ENCODE measurements at places on chromosomes 11 and 22.

DNA sequence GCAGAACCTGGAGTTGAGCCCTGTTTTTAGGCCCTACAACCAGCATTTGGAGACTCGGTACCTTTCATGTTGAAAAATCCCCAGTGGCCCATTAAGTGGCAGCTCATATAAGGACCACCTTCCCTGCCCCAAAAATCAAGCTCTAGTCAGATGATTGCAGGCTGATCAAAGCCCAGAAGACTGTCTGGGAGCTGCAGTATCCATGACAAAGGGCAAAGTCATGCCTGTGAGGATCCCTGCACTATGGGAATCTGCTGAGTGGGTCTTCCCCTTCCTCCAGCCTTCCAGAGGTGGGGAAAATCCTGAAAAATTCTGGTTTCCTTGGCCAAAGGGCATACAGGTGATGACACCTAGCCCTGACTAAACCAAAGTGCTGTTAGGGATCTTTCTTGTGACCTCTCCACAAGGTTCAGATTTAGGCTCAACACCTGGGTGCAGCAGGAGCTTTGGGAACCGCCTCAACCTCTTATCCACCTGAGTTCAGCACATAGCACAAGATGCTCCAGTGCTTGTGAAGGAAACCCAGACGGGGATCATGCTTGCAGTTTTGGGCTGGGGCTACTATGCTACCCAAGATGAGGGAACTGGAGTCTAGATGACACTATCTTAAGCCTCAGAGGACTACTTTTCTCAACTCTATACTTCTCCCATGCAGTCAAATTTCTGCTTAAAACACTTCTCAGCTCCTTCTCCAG, 1.2 kb upstream of the TRIM3 start:
- DNase-seq: no peak

GRCh38 chr22:38757464-38757757, 1.6 kb upstream of the SUN2 start:
- DNase-seq: no peak

GRCh38 chr11:2789791-2790567, 90.2 kb upstream of the KCNQ1OT1 start:
- no peak for DNase-seq

- no peak for DNase-seq
These were observed 71.3 kb downstream of the BBOX1 start for GRCh38 chr11:27111896-27112295.

GRCh38 chr11:30956751-30957150, 370.6 kb upstream of the MPPED2 start:
- DNase-seq: no peak

DNA sequence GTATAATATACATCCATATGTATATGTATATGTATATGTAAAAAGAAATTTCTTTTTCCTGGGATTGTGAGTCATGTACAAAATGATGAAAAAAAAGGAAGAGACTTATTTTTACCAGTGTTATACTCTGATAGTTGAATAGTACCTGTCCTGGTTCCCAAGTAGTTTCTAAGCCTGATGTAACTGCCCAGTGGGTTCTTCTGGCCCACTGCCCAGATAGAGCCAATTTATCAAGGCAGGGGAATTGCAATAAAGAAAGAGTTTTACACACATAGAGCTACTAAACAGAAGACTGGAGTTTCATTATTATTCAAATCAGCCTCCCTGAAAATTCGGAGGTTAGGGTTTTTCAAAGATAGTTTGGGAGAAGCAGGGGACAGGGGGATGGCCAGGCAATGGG, 29.1 kb upstream of the NARS2 start:
- no peak for DNase-seq

DNA sequence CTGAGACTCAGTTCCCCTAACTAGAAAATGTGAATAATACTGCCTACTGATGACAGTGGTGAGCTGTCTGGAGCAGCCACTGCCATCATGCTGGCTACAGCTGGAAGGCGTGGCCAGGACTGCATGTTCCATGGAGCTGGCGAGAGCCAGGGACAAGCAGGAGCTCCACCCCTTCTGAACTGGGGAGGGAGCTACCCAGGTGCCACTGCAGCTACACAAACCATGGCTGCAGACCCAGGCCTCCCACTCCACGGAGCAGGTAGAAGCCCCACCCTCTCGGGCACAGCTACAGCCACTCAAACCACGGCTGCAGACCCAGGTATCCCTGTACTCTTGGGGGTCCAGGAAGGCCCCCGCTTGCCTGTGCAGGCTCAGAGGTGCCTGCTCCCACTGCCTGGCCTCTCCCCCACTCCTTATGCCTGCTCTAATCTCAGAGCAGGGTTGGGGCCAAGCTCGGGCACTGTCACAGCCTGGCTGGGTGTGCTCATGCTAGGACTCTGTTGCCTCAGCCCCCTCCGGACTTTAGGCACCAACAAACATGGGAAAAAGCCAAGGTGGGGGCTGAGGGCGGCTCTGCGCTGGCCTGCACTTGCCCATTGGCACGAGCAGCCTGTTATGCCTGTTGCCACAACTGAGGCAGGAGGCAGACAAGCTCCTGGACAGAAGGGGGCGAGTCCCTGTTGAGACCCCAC, 51.7 kb downstream of the RAB30 start:
- no peak for DNase-seq

DNA sequence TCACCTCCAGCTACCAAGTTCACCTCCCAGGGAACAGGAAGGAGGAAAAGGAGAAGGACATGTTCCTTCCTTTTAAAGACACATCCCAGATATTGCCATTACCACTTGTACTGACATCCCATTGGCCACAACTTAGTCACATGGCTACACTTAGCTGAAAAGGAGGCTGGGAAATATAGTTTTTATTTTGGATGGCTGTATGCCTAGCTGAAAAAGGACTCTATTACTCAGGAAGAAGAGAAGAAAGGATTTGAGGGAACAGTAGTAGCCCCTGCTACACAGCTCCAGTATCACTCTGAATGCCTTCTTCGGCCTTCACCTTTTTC, 2.1 kb upstream of the APOA5 start:
- DNase-seq: no peak

- DNase-seq: no peak
These were observed 29.1 kb upstream of the LMO2 start for GRCh38 chr11:33920838-33921613.

DNA sequence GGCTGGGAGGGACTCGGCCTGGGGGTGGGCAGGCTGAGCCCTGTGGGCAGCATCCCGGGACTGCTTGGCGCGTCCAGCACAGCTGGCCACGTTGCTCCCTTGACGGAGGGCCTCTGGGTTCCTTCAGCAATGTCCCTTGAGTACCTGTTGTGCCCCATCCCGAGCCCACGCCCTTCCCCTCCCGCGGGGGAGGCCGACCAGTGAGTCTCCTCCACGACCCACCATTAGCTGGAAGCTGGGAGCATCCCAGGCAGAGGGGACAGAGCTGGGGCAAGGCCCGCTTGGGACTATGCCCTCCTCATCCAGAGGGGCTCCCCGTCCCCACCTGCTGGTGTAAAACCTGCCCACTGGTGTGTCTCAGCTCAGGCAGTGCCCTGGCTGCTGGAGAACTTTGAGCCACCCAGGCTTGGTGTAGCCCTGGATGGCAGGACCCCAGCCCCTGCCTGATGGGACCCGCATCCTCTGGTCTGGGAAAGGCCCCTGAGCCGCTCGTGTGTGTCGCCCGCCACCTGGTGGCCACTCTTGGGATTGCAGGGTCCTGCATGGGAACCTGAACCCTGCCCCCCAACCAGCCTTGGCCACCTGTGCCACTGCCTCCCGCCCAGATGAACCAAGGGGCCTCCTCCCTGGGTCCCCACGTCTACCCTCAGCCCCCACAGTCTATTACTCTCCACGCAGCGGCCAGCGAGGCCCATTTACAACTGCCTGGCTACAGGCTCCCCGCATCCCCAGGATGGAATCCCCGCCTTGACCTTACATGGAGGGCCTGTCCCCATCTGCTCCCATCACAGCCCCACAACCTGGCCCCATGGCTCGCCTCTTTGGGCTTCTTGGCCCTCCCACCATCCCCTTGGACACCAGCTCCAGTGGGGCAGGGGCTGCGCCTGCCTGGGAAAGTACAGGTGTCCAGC, 16.6 kb upstream of the ARHGAP8 start:
- DNase-seq: peak; percentile 83

GRCh38 chr22:49928185-49928495, 9.7 kb downstream of the CRELD2 start:
- DNase-seq: no peak

GRCh38 chr11:45805305-45806071, 539 bp downstream of the SLC35C1 start:
- DNase-seq: no peak

GRCh38 chr11:35373284-35373933, 45.9 kb downstream of the SLC1A2 start:
- DNase-seq: no peak

DNA sequence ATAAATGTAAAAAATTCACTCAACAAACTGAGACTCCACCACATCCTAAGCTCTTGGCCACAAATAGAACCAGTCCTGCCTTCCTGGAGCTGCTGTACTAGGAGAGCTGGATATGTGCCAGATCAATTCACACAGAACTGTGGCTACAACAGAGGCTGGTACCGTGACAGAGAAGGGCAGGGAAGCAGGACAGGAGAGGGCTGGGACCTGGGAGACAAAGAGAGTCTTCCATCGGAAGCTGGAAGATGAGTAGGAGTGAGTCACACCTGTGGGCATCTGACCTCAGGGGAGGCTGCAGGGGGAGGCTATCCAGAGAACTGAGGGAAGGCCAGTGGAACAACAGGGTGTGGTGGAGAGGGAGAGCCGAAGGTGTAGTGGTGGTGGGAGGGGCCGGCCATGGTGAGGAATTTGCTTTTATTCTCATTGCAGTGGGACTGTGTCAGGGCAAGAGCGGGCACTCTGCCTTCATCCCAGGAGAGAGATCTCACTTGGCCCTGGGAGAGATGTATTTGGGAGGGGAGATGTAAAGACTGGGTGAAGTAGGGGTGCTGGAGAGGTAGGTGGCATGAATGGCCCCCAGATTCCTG, 1.9 kb upstream of the LTBP3 start:
- no peak for DNase-seq

- DNase-seq: no peak
These were observed 92.9 kb upstream of the AMOTL1 start for GRCh38 chr11:94675239-94675638.

- no peak for DNase-seq
These were observed 20.8 kb downstream of the QSER1 start for GRCh38 chr11:32913445-32913844.

DNA sequence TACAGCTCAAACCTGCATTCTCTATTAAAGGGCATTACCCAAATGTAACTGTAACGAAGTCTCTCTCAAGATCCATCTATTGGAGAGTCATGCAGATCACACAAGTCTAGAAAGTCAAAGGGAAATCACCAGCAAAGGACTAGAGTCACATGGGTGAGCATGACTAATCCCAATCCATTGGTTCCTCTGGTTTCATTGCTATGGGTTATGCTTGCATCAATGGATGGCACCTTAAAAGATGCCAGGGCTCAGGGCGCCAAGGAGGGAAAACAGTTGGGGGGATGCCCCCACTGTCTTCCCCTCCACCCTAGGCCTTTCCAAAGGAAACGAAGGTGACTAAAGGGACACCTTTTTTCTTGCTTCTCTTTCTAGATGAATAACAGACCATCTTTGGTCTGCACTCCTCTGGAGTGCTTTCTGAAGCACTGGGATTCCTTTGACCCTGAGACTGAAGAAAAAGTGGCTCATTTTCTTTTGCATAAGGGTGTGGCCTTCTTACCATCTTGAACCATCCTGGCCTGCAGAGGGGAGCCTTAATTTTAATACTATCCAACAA, 8.1 kb downstream of the NXPE4 start:
- DNase-seq: no peak

GRCh38 chr11:124724979-124725718, 14.6 kb upstream of the NRGN start:
- DNase-seq: no peak

GRCh38 chr11:103486604-103487003, 377.4 kb downstream of the DYNC2H1 start:
- DNase-seq: no peak

DNA sequence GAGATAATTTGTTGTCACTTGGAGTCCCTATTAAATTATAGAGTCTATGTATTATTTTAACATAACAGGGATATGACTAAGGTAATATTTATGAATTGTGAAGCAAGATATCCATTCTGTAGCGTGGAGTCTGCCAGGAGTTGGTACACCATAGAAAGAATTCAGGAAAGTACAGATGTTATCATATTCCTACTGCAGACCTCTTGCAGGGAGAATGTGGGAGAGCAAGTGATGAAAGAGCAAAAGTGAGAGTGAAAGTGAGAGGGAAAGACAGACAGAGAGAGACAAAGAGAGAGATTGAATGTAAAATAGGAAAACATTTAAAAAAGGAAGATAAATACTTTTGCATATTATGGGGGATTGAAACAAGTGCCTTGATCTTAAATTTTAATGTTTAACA, 468.8 kb downstream of the CNTN5 start:
- no peak for DNase-seq

DNA sequence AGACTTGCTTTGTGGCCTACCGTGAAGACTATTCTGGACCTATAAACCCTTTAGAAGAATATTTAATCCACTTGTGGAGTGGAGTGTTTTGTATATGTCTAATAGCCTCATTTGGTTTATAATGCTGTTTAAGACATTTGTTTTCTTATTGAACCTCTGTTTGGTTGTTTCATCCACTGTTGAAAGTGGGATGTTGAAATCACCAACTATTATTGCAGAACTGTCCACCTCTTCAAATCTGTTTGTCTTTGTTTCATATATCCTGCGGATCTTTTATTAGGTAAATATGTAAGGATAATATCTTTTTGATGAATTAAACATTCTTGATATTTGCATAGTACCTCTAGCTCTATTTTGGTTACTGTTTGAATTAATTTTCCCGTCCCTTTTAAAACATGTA, 49.1 kb downstream of the XKR3 start:
- DNase-seq: no peak

DNA sequence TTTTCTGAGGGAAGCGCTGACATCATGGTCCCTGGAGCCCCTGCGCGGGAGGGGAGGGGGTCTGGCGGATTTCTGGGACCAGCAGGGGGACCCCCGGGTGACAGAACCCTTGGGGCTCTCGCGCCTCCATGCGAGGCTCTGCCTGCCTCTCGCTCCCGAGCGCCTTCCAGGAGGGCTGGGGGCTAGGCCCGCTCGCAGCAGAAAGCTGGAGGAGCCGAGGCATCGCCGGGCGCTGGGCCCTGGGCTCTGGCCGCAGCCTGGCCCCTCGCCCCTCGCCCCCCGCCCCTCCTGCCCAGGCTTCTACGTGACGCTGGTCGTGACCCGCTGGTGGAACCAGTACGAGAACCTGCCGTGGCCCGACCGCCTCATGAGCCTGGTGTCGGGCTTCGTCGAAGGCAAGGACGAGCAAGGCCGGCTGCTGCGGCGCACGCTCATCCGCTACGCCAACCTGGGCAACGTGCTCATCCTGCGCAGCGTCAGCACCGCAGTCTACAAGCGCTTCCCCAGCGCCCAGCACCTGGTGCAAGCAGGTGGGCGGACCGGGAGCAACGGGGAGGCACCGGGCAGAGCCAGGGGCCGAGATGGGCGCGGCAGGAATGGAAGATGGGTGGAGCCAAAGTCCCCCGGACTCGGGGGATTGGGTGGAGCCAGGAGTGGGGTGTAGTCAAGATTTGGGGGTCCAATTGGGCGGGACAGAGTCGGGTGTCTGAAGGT, 5.4 kb downstream of the BEST1 start:
- DNase-seq: no peak

- no peak for DNase-seq
These were observed 450.0 kb upstream of the CCDC179 start for GRCh38 chr11:23310276-23310675.

- no peak for DNase-seq
These were observed 131.7 kb upstream of the ISX start for GRCh38 chr22:34934261-34934660.

- no peak for DNase-seq
These were observed 1.3 kb upstream of the CD82 start for GRCh38 chr11:44564166-44564565.
